ENCODE measurements at places on chromosomes 1 and 21. TPM values are rescaled to one million over a fixed set of nuclear protein-coding genes. Genes with fewer than 3 reads are reported as not detected.

Gene RHCE
- not detected for total RNA-seq

DNA sequence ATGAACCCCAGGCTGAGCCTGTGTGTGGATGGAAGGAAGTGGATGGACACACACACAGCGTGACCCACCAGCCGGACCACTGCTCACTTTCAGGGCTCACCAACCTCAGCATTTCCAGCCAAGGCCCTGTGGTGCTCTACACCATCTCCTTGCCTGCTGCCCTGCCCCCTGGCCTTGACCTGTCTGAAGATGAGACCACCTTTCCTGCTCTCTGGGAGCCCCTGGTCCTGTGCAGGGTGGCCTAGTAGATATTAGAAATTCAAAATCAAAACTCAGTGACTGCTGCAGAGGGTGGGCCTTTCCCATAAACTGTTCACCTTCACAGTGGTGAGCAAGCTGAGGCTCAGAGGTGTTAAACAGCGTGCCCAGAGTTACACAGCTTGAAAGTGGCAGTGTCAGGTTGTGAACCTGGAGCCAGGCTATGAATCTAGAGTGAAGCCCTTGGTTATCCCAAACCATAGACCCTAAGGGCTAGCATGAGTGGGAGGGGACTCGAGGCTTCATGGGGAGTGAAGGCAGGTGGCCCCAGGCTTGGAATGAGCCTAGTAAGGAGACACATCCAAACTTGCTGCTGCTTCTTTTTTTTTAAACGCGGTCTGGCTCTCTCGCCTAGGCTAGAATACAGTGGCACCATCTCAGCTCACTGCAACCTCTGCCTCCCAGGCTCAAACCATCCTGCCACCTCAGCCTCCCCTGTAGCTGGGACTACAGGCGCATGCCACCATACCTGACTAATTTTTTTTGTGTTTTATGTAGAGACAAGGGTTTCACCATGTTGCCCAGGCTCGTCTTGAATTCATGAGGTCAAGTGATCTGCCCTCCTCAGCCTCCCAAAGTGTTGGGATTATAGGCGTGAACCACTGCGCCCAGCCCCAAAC lies 41.5 kb downstream of the MAN1C1 start:
- ATAC-seq: no peak

- ATAC-seq: no peak
These were observed 5.1 kb upstream of the CAPN8 start for GRCh38 chr1:223670458-223671159.

- no peak for ATAC-seq
These were observed 90.6 kb downstream of the ATP6V1G3 start for GRCh38 chr1:198449727-198450433.

GRCh38 chr1:174040387-174040786 lies 18.2 kb upstream of the RC3H1 start:
- no peak for ATAC-seq
